ENCODE measurements at places on chromosomes 7 and 10. TPM values are rescaled to one million over a fixed set of nuclear protein-coding genes. Genes with fewer than 3 reads are reported as not detected.

Gene SLC26A5
- total RNA-seq: 0.14 TPM

Gene GET4
- total RNA-seq: 26.5 TPM

Gene TEX47
- total RNA-seq: not detected

Gene MUC12
- not detected for total RNA-seq

Gene TSPAN12
- 21.5 TPM for total RNA-seq

Gene SVIL
- total RNA-seq: 152 TPM

Gene DNAH11
- total RNA-seq: 4.2 TPM

Gene UFSP1
- total RNA-seq: 3.1 TPM

Gene SPDYE9
- not detected for total RNA-seq

Gene FEZF1
- not detected for total RNA-seq

Gene CDH23
- total RNA-seq: not detected

Gene OPN1SW
- total RNA-seq: not detected
